ENCODE measurements at places on chromosomes 6 and 20. TPM values are rescaled to one million over a fixed set of nuclear protein-coding genes. Genes with fewer than 3 reads are reported as not detected.

Gene PRDM13
- not detected for total RNA-seq

Gene DSP
- total RNA-seq = 124 TPM

DNA sequence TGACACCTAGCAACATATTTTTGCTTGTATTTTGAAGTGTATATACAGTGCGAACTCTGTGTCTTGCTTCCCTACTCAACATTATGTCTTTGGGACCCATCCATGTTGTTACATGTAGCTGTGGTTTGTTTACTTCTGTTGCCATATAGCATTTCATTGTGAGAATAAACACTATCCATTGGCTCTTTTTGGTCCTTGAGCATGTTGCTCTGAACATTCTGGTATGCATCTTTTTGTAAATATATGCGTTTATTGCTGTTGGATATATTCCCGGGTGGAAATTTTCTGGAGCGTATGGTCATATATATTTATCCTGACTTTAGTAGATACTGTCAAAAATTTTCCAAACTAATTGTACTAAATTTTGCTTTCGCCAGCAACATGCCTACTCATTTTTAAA lies 222.5 kb upstream of the SPTLC3 start:
- no peaks in the 10 kb centered on the region for H3K4me1 ChIP-seq
- H3K36me3 ChIP-seq = no peaks in the 10 kb centered on the region
- no peak for DNase-seq
- no peak overlapping the region for H3K27ac ChIP-seq

- no peaks in the 10 kb centered on the region for H3K27me3 ChIP-seq
- no peak for DNase-seq
- peaks cover 44% of the 10 kb centered on the region for H3K36me3 ChIP-seq
- H3K4me3 ChIP-seq = no peak overlapping the region
- no peak overlapping the region for H3K27ac ChIP-seq
Measured at GRCh38 chr20:46378412-46379009, 27.9 kb downstream of the ELMO2 start.

- peak overlapping the region; percentile 98 for H3K27ac ChIP-seq
- no peak for DNase-seq
- no peaks in the 10 kb centered on the region for H3K27me3 ChIP-seq
- H3K4me3 ChIP-seq = no peak overlapping the region
Measured at GRCh38 chr6:113630738-113631535, 226.2 kb upstream of the MARCKS start.

DNA sequence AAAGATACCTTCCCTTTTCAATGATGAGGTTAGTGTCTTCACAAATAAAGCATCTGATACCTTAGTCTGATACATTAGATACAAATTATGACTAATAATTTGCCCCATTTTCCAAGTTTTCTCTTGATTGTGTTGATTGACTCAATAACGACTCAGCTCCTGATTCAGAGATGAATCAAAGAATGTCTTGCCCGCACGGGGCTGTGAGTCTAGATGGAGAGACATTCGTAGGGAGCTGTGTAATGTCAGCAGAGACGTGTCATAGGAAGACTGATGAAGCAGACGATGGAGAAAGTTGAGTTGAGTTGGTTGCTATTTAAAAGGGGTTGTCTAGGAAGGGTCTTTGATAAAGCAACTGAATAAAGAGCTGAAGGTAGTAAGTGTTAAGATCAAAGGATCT lies 78.2 kb downstream of the TSHZ2 start:
- no peak overlapping the region for H3K4me3 ChIP-seq
- H3K27me3 ChIP-seq = no peaks in the 10 kb centered on the region
- H3K4me1 ChIP-seq = no peaks in the 10 kb centered on the region
- no peaks in the 10 kb centered on the region for H3K36me3 ChIP-seq
- no peak for DNase-seq

Data from osteocyte (in vitro differentiated cells).